ENCODE measurements at places on chromosomes 2 and 18.

GRCh38 chr2:128734521-128735295 is 416.0 kb upstream of the HS6ST1 start:
- no peak for DNase-seq

DNA sequence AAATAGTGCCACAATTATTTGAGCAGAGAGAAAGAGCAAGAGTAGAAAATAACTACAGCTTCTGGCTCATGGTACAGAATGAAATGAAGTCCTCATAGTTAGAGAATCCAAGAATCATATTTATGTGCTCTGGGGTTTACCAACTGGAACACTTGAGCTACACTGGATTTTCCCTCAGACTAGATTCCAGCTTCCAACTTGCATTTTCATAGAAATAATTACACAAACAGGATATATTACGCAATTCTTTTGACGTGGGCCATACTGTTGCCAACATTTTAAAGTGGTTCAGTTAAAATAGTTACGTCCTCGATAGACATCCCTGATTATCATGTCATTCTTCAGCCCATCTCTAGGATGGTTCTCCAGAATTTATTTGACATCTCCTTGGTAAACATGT is 129.2 kb downstream of the ETAA1 start:
- DNase-seq = no peak

GRCh38 chr2:27010139-27010538 is 22.6 kb upstream of the TMEM214 start:
- DNase-seq = no peak

GRCh38 chr2:152492911-152493310 is 157.9 kb downstream of the FMNL2 start:
- DNase-seq = no peak

DNA sequence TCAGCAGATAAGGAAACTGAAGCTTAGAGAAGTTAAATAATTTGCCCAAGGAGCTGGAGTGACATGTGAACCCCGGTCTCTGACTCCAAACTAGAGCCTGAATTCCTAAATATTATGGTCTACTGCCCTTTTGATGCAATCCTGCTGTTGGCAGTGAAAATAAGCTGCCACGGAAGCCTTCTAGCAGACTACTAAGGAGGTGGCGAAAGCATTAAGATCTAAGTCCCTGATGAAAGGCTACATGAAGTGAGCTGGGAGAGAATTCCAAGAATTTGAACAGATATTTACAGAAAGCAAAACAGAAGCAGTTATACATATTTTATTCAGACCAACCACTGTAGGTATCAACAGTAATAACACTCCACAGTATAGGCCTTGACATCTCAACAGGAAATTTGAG is 28.1 kb downstream of the TRMT61B start:
- DNase-seq = no peak

- DNase-seq = no peak
Observed at GRCh38 chr2:173231465-173231864, 123.2 kb upstream of the CDCA7 start.

DNA sequence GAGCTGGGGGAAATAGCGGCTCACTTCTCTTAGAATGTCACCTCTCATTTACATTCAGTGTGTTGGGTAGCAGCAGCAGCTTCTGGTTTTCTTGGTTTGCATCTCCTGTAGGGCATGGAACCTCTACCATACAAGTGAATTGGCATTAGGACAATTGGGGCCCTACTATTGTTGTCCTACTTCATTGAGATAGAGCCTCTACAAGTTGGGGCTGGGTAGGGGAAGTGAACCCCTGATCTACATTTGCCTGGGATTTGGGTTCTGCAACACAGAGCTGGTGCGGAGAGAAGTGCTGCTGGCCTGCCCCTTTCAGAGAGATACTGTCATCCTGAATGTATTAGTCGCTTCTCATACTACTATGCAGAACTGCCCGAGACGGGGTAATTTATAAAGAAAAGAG is 391.6 kb upstream of the HS6ST1 start:
- DNase-seq = no peak

- no peak for DNase-seq
Observed at GRCh38 chr2:120310136-120310535, 35.8 kb upstream of the INHBB start.

GRCh38 chr2:26974352-26974751 is 3.9 kb downstream of the MAPRE3 start:
- DNase-seq = no peak

DNA sequence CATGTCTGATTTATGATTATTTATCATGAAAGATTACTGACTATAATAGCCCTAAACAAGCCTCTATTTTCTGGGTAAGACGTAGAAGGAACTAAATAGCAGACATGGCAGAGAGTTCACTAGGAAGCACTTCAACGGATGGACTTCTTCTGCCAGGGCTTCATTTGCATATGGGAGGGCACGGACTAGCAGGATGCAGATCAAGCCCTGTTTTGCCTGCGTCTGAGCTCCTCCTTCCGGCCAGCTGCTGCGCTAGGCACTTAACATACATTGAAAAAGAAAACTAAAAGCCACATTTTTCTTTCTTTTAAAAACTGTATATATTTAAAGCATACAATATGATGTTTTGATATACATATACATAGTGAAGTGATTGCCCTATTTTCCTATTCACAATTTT is 340.0 kb upstream of the MEX3C start:
- DNase-seq = no peak

DNA sequence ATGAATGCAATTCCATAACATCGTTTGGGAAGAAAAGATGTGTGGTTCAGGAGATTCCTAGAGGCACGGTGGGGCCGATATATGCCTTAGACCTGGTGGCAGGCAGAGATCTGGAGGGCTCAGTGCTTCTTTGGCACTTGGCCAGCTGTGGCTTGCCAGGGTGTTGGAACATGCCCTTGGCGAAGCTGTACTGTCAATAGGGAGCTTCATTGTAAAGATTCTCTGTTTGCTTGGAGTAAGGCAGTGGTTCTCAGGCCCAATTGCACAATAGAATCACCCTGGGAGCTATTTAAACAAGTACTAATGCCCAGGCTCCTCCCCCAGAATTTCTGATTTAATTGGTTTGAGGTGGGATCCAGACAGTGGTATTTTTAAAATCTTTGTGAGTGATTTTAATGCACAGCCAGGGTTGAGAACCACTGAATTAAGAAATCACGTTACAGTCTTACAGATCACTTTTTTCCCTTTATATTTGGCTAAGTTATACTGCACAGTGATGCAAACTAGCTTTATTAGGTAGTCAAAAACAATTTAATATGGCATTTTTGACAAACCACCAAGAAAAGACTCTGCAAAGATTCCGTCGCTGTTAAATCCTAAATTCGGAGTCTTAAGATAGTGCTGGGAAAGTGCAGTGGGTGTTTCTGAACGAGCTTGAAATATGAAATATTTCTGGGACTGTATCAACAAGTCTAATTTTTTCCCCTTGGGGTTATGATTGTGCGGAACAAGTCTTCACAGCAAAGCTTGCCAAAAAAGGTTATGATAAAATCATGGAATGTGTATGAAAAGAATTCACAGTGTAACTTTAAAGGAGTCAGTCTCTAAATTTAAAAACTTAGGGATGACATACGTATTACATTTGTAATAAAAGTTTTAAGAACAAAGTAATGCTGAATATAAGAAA is 78.0 kb downstream of the CRIM1 start:
- DNase-seq = no peak
